HTR-8/SVneo (cell line): ENCODE measurements at places on chromosomes 11 and 22.

DNA sequence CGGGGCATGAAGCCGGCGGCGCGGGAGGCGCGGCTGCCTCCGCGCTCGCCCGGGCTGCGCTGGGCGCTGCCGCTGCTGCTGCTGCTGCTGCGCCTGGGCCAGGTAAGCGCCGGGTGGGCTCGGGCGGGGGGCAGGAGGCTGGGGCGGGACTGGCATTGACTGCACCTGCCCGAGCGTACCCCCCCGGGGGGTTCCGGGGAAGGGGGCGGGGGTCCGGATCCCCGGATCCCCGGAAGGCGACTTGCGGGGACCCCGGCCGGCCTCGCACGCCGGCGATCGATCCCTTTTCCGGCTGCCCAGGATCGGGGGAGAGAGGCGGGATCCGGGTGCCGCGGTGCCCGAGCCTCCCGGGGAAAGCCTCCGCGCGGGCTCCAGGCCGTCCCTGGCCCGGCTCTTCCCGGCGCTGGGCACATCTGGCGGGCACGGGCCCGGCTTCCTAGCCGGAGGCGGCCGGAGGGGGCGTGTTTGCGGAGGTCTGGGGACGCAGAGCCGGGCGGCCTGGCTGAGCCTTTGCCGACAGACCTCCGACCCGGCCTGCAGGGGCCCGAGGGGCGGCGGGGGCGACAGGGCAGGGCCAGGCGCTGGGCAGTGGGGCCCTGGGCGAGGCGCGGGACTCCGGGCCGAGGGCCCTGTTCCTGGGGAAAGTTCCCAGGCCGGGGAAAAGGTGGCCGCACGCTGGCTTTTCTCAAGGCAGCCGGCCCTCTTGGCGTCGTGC lies 705 bp downstream of the PTPRJ start:
- DNase-seq = peak; percentile 52

DNA sequence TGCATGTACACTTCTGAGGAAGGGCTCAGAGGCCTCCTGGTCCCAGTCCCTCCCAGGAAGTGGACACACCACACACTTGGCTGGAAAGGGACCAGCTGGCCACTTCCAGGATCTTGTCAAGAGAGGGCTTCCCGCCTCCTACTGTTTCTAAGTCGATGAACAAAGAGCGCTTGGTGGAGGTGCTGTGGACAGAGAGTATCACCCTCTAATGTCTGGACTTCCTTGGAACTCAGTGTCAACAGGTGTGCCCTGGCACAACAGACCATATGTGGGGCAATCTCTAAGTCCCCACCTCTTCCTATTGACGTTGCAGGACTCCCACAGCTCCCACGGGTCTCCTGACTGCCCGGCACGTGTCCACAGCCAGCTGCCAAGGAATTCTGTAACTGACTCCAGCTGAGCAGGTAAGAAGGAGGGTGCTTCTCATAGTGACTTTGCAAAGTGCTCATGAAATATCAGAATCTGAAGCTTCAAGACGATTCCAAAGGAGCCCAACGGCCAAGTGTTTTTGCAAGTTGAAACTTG lies 16.1 kb downstream of the POU2AF1 start:
- no peak for DNase-seq

GRCh38 chr11:25612806-25613205 lies 719.1 kb upstream of the ANO3 start:
- no peak for DNase-seq

DNA sequence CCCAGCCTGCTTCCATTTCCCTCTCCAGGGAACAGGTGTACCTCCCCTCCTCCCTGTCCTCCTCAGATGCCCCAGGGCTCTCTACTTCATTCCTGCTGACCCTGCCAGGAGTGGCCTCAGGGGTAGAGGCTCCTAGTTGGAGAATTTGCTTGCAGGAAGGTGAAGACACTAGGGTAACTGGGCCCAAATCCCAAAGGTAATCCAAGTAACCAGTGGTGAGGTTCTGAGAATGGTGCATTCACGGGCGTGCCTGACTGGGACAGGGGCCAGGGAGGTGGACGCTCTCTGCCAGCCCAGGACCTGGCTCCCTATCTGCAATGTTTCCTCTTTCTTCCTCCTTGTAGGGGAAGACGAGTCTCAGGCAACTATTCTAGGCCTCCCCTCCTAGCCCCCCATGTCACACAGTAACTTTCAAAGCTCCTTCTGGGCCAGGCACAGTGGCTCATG lies 2.9 kb downstream of the SLC35C1 start:
- DNase-seq = no peak

GRCh38 chr11:71102251-71102995 lies 150.0 kb downstream of the SHANK2 start:
- no peak for DNase-seq

DNA sequence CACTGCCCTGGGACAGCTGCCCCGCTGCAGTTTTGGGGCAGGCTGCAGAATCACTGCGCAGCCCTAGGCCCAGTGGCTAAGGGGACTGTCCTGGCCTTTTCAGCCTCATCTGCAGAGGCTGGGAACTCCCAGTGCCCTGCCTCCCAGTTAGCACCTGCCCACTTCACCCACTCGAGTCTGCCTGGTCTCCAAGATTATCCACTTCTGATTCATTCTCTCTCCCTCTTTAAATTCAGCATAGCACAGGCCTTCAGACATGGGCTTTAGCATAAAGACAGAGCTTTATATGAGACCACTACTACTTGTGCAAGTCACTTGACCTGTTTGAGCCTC lies 8.9 kb downstream of the DAGLA start:
- DNase-seq = no peak

DNA sequence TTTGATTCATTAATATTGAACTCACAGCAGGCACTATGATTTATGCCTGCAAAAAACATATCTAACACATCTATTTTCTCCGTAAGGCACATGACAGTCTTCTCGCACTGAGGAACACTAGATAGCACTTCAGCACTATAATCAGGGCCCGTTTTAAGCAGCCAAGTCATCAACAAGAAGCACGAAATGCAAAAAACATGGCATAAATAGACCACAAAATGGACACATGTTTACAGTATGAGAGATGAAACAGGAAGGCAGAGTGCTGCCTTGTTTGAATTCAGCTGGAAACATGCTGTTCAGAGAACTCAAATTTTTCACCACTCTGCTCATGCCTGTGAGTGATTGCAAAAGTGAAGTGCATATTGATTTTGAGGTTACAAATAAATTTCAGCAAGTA lies 205.8 kb upstream of the PDGFD start:
- DNase-seq = no peak

- no peak for DNase-seq
These were observed 852.3 kb downstream of the BRD1 start for GRCh38 chr22:48975316-48975741.

- DNase-seq = no peak
These were observed 137.1 kb downstream of the TMEM135 start for GRCh38 chr11:87174870-87175269.

DNA sequence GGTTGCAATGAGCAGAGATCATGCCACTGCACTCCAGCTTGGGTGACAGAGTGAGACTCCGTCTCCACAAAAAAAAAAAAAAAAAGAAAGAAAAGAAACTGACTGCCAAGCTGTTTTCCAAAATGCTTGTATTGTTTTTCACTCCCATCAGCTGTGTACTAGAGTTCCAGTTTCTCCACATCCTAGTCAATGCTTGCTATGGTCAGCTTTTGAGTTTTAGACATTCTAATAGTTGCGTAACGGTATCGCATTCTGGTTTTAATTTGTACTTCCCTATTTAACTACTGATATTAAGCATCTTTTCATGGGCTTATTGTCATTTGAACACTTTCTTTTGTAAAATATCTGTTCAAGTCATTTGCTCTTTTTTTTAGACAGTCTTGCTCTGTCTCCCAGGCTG lies 55.7 kb downstream of the TSPAN18 start:
- no peak for DNase-seq

DNA sequence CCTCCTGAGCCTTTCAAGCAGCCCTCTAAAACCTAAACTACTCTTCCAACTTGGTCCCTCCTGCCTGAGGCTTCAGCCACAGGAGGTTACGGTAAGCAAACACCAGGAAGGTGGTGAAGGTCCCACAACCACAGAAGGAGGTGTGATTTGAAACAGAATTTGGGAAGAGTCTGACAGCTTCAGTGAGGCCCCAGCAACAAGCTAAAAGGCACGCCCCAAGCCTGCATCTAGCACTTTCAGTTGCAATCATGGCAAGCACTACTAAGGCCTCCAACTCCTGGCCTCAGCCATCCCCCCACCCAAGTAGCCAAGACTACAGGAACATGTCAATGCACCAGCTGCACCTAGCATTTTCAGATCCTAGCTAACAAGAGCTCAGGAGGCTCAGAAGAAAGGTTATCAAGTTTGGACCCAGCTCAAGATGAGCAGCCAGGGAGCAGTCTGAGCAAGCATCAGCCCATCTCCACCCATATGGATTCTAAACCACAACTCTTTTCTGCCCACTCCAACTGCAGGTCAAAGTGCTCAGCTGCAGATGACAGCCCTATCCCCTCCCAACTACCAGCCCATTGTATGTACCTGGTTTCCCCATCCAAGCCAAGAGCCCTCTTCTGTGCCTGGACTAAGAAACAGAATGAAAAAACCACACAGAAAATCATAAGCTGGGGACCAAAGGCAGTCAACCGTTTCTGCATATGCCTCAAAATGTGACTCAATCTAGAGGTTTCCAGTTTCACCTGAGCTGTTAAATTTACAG lies 10.4 kb upstream of the AHNAK start:
- DNase-seq = no peak

DNA sequence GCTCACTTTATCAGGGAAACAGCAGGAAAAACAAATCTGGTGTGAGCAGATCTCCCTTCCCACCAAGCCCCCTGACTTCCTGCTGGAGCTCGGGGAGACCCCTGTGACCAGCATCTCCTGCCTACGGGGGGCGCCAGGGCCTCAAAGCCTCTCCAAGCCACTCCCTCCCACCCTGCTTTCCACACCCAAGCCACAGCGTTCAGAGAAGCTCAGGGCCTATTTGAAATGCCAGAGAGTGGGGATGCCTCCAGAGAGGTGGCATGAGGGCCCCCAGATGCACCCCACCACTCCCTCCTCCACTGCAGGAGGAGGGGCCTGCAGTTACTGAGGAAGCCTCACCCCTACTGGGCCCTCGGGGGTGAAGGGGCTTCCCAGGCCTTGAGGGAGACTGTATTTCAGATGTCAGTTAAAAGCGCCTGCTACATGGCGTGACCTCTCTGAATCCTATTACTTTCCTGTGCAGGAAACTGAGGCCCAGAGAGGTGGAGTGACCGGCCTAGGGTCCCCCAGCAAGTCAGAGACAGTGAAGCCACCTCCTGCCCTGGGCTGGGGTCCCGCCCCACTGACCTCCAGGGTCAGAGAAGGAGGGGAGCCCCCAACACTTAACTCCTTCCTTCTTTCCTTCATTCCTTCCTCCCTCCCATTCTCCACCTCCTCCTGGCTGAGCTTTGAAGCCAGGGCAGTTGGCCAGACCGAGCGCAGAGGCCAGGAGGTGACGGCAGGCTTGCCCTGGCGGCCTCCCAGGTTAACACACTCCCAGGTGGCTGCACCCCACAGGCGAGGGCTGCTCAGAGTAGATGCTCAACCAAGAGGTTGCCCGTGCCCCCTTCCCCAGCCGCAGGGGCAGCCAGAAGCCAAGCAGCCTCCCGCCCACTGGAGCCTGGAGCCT lies 6.0 kb upstream of the CDKN1C start:
- DNase-seq = no peak

- DNase-seq = no peak
These were observed 5.4 kb upstream of the TXN2 start for GRCh38 chr22:36486619-36487384.

DNA sequence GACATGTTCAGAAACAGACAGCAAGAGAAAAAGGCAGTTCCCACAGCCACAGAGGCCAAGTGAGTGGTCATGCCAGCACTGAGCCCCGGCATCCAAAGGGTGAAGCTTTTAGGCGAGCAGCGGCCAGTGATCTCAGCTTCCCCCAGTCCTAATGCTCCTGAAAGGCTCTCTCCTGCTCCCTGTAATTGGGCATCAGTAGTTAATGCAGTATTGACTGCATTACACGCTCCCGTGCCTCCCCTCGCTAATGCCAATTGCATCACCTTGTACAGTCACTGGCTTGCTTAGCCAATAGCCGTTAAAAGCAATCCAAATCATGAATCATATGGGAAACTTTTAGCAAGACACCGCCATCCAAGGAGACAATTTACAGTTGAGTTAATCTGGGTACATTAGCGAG lies 4.9 kb downstream of the LMO1 start:
- no peak for DNase-seq
